HTR-8/SVneo (cell line): ENCODE measurements at places on chromosomes 11 and 22.

DNA sequence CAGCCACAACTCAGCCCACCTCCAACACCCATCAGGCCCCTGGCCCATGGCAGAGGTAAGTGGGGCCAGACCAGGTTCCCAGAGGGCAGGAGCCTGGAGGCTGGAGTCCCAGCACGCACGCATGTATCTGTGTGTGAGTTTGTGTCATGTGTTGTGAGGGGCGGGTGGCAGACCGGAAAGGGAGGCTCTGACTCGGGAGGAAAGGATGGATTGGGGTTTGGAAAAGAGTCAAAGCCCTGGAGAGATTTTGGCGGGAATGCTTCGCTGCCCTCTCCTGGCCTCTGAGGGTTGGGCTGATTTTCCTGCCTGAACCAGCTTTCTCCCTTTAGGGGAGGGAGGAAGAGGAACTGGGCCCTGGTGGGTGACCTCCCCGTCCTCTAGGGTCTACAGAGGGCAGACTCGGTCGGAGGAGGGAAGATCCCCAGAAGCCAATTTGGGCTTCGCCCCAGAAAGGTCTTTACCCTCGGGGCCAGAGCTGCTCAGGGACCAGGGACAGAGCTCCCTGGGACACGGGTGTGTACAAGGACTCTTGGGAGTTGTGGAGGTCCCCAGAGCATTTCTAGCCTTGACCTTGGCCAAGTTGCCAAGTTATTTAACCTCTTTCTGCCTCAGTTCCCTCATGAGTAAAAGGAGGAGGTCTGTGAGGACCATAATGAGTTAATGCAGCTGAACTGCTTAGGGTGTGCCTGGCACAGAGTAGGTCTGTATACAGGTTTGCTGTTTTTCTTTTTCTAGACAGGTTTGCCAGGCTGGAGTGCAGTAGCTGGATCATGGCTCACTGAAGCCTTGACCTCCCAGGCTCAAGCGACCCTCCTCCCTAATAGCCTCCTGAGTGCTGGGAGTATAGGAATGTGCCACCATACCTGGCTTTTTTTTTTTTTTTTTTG, 6.9 kb downstream of the C11orf68 start:
- peak; percentile 96 for DNase-seq

DNA sequence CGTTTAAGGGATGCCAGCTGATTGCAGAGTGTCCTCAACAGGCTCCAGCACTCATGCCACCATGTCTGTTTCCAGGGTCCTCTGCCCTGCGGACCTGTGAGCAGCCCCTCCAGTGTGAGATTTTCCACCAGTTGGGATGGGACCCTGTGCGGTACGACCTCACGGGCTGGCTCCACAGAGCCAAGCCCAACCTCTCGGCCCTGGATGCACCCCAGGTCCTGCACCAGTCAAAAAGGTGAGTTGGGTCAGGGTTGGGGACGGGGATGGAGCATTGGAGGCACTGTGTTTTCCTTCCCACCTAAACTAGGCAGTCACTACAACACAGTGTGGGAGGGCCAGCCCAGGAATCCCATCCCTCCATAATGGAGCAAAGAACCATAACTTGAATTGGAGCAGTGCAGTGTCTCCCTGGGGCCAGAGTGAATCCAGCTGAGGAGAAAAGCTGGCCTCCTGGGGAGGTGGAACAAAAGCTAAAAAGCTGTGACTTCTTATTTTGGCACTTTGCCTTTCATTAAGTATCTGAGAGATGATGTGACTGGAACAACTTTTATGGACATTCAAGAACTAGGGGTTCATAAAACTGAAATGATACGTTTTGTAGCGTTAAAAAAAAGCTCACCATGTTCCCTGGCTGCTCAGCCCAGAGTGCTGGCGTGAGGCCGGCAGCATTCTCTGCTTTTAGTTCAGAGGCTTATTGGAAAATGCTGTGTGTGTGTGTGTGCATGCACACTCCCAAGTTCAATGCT, 101.8 kb downstream of the MYO18B start:
- no peak for DNase-seq

- no peak for DNase-seq
These were observed 100.6 kb downstream of the FBXO7 start for GRCh38 chr22:32574958-32575910.

DNA sequence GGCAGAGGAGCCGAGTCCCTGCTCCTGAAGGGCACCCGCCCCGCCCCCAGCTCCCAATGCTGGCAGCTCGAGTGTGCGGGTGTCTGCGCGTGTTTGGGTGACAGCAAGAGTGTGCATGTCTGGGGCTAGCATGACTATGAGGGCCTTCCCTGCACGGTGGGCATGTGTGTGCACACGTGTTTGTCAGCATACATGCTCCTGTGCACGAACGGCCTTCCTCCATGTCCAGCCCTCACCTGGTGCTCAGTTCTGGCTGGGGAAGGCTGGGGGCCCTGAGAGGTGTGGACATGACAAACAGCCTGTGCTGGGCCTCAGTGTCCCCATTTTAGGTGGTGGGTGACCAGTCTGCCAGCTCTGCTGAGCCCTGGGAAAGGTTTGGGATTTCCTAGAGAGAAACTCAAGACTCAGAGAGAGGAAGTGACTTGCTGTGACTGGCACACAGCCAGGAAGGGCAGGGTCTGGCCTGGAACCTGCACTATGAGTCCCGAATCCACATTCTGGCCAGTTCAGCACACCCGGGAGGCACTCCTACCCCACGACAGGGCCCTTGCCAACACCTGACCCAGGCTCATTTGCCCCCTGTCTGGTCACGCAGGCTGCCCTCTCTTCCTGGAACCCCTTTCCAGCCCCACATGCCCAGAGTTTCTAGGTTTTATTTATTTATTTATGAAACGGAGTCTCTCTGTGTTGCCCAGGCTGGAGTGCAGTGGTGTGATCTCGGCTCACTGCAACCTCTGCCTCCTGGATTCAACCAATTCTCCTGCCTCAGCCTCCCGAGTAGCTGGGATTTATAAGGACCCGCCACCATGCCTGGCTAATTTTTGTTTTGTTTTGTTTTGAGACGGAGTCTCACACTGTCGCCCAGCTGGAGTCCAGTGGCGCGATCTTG, 3.3 kb upstream of the SHISA8 start:
- peak; percentile 58 for DNase-seq

GRCh38 chr11:62004473-62004872, 37.0 kb upstream of the FTH1 start:
- peak; percentile 50 for DNase-seq

GRCh38 chr11:97354576-97354975, 964.8 kb downstream of the JRKL start:
- DNase-seq = no peak

GRCh38 chr11:22798901-22799300, 30.7 kb downstream of the SVIP start:
- DNase-seq = no peak

GRCh38 chr11:46471943-46472661, 80.5 kb upstream of the CHRM4 start:
- no peak for DNase-seq

- DNase-seq = no peak
These were observed 6.0 kb downstream of the CCDC157 start for GRCh38 chr22:30362651-30363281.

DNA sequence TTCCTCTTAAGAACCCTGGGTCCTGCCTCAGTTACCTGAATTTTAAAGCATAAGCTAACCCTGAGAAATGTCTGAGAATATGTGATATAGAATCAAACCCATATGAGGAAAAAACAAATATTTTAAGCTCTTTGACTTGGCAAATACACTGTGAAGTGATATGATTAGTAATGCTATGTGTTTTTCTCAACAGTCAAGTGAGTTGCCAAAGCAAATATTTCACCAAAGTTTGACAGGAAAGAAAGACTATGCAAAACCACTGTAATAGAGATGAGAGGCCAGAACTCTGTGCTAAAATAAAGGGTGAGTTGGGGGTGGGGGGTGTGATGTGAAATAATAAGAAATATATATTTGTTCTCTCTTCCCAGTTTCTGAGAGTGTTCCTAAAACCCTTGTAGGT, 613.5 kb upstream of the CCDC179 start:
- DNase-seq = no peak

DNA sequence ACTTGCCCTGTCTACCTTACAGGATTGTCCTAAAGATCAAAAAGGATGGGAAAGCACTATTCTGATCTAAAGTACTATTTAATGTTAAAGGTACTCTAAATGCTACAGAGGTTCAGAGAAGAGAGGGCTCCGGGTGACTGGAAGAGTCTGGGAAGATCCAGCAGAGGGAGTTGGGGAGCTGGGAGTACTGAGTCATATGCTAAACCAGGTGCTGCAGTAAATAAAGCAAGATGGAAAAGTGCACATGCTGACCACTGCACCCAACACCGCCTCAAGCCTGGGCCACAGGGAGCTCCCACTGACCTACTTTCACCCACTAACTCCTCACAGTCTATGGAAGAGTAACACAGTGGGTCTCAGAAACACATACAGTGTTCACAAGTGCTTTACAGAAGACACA, 49.3 kb downstream of the WT1 start:
- peak; percentile 80 for DNase-seq

DNA sequence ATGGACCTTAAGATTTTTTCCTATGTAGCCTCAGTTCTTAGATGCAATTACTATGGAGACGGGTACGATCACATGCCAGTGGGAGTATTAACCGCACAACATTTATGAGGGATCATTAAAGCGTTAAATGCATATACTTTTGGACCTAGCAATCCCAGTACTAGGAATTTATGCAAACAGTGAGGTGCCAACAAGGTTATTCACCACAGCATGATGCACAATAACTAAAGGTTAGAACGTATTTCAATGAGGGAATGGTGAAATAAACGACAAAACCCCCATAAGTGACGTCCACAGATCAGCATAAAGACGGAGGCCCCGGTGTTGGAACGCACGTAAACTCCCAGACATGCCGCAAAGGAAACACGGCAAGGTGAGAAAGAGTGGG, 539 bp downstream of the SIRT3 start:
- DNase-seq = no peak

GRCh38 chr22:48495751-48496080, 1332.0 kb downstream of the BRD1 start:
- DNase-seq = no peak

GRCh38 chr11:118194835-118195627, 18.6 kb upstream of the SCN2B start:
- DNase-seq = no peak

DNA sequence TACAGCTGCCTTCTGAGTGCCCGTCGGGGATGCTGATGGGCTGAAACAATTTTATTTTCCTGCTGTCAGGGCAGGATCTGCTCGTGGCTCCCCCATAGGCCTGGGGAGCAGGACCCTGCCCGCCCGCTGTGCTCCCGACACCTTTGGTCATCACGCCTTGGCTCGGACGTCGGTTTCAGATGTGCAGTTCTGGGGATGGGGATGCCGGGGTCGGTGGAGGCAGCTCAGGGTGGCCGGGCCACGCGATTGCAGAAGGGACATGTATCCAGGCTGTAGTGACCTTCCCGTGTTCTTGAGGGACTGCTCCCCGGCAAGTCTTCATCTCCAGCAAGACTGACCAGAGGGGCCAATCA, 1150.5 kb downstream of the BRD1 start:
- DNase-seq = no peak

GRCh38 chr11:117378976-117379865, 51.6 kb downstream of the CEP164 start:
- no peak for DNase-seq

- no peak for DNase-seq
These were observed 6.0 kb downstream of the C11orf68 start for GRCh38 chr11:65912845-65913244.

DNA sequence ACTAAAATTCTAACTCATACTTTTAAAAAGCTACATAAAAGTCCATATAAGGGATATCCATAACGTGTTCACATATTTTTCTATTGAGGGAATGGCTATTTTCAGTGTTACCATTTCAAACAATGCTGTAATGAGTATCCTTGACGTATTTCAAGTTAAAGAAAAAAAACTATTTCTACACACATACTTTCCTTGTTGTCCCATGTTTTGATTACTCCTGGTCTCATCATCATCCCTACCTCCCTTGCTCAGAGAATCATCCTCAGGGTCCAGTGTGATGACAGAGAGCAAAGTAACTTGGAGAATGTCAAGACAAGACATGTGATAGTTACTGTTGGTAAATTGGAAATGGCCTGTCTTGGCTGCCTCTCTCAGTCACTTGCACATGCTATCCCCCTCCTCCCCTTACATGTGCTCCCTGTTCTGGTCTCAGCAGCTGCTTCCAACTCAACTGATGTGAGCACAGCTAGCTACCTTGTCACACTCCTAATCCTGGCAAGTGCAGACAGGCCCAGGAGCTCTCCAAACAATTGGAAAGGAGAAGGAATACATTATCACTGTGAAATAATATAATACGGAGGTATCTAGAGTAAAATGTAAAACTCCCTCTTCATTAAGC, 21.8 kb downstream of the NUMA1 start:
- DNase-seq = no peak

GRCh38 chr22:40175611-40176244, 2.0 kb upstream of the TNRC6B start:
- DNase-seq = no peak

GRCh38 chr11:67271541-67272284, 5.4 kb downstream of the GRK2 start:
- DNase-seq = no peak

DNA sequence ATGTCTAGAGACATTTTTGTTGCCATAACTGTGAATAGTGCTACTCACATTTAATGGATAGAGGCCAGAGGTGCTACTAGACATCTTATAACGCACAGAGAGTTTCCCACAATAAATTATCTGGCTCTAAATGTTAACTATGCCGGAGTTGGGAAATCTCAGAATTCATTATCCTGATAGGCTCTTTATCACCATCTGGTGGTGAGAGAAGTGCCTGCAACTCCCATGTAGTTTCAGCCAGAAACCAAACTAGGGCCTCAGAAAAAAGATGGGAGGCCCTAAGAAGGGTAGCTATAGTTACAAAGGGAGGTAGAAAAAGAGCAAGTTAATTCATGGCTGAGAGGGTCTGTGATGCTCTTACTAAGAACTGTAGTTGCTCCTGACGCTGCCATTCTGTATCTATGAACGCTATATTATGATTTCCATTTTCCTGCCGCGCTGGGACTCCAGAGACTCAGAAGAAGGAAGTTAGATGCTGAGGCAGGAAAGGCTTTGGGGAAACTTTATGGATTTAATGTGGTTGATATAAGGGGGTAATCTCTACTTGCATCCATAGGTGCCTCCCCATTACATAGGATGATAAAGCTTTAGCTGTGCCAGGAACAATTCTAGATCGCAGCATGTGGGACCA, 22.9 kb upstream of the MRPL17 start:
- DNase-seq = peak; percentile 48

DNA sequence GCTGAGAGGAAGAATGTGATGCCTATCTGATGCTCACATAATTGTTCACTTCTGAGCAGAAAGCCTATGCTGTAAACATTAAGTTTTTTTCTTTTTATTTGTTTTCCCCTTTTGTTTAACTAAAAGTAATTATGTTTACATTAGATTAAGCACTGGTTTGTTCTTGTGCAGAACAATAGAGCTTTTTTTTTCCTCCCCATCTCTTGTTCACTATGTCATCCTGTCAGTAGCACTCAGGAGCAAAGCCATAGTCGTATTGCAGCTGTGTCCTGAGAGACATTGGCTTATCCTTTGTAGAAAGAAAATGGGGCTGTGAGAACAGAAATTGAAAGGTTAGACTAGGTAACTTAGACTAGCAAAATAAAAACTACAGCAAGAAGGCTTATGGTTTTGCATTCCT, 301.8 kb upstream of the RAG2 start:
- no peak for DNase-seq
